Epithelial cell of esophagus (primary cell): ENCODE measurements at places on chromosomes 6 and 20.
A peak's percentile ranks its signal among the peaks of the same experiment; 100 is the strongest.

DNA sequence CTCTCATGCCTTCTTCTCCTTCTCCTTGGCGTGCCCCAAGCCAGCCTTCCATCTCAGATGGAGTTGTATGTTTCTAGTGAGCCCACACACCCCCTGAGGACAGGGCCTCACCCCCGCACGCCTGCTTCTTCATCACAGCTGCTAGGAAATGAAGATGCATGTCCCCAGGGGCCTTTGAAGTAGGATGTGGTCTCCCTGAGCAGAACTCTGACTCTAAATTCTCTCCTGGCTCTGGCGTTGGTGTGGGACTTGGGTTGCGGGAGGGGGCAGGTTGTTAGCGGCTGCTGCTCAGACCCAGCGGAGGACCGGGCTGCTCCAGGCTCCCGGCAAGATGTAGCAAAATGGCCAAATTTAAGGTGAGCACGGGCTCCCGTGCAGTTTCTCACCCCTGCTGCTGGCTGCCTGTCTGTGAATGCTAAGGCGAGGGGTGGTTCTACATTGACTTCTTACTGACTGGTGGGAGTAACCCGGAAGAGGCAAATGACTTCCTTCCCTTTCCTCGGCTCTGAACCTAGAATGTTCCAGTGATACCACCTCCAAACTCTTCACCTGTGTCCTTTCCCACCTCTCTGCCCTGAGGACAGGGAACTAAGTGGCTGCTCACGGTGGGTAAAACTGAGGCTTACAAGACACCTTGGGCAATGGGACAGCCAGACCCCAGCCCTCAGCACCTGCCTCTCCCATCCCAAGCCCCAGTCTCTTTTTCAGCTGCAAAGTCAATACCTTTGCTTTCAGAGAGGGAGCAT is 8.8 kb downstream of the SYNJ2 start:
- DNase-seq = no peak

DNA sequence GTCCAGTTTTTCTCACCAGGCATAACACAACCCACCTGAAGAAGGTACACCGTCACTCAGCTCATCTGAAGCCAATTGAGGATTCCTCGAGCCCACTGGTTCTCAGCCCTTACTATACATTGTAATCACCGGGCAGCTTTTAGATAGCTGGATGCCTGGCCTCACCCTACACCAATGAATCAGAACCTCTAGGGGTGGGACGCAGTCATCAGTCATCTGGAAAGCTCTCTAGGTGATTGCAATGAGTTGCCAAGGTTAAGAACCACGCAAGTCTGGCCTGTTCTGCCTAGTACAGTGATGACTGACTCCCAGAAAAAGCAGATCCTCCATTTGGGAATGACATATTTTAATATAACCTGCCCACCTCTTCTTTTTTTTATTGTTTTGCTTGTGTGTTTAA is 41.1 kb downstream of the MC3R start:
- DNase-seq = peak; percentile 59

- DNase-seq = peak; percentile 73
Observed at GRCh38 chr6:132961122-132961521, 146.8 kb downstream of the RPS12 start.

DNA sequence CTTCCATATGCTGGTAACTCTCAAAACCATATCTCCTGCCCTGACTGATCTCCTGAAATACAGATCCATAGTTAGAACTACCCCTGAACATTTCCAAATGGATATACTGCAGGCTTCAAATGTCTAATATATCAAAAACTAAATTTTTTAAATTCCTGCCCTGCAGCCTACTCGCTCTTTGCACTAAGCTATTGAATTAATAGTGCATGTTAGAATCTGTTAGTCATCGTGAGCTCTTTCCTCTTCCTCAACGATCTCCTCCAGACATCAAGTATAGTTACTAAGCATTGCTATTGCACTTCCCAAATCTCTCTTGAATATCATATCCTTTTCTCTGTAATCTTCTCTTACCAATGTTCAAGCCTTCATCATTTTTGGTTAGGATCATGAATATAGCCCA is 26.0 kb upstream of the RSPO3 start:
- DNase-seq = peak; percentile 13

- DNase-seq = no peak
Observed at GRCh38 chr6:136550045-136550329, 235 bp downstream of the MAP7 start.

- DNase-seq = no peak
Observed at GRCh38 chr20:57849521-57850215, 139.9 kb upstream of the PMEPA1 start.

DNA sequence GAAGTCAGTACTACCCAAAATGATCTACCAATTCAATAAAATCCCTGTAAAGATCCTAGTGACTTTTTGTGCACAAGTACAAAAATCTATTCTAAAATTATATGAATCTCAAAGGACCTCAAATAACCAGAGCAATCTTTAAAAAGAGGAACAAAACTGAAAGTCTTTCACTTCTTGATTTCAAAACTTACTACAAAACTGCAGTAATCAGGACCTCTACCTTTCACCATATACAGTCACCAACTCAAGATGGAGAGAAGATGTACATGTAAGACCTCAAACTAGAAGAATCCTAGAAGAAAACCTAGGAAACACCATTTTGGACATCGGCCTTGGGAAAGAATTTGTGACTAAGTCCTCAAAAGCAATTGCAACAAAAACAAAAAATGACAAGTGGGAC is 109.5 kb upstream of the CD93 start:
- DNase-seq = no peak

DNA sequence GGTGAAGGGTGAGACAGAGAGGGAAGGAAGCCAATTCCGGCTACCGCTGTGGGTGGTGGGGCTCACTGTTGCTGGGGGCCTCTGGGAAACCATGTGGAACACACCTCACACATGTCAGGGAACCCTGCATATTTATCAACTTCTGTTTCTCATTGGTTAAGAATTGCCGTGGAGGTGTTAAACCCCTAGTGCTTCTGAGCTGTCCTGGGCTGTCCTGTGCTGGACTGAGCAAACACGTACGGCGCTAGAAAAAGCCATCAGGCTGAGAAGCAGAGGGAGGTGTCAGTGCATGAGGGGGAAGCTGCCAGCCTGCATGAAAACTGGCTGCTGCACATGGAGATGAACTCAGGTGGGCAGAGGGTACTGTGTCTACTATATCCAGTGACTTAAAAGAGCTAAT is 103.9 kb upstream of the JAG1 start:
- no peak for DNase-seq

DNA sequence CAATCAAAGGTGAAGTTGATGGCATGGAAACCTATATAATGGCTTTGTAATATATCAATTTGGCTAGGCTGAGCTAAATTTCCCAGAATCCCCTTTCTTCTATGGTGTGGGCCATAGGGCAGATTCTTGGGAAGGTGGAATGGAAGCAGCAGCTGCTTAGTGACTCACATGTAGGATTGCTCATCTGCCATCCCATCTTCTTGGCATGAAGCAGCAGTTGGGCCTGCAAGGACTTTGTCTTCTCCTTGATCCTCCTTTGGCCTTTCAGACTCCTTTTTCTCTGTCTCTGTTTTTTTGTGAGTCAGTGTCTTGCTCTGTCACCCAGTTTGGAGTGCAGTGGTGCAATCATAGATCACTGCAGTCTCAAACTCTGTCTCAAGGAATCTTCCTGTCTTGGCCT is 52.6 kb upstream of the CEP162 start:
- DNase-seq = peak; percentile 69
